C1 segment of cervical spinal cord (tissue), 14 donors: ENCODE measurements at places on chromosomes 1 and 21.

DNA sequence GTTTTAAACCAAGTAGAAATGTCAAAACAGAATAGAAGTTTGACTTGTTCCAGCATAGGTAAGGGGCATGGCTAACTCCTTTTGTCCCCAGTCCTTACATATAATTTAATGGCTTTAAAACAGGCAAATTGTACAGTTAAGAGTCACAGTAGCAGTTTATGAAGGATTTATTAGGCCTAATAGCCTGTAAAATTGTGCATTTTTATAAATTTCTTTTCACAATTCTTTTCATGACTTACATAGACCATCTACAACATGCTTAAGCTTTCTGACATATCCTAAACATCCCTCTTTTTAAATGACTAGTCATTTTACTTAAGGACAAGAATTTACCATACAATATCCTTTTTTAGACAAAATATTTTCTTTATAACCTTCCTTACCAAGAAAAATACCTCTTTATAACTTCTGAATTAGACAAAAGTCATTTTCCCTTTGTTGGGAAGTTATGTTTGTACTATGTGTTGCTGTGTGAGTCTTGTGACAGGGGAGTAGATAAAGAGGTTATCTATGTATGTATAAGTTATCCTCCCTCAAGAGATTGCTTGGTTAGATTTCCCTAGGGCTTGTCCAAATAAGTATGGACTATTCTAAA is 34.5 kb upstream of the SLC5A9 start:
- no peak for DNase-seq

- DNase-seq: no peak
Observed at GRCh38 chr1:23466423-23466989, 17.5 kb downstream of the ASAP3 start.

DNA sequence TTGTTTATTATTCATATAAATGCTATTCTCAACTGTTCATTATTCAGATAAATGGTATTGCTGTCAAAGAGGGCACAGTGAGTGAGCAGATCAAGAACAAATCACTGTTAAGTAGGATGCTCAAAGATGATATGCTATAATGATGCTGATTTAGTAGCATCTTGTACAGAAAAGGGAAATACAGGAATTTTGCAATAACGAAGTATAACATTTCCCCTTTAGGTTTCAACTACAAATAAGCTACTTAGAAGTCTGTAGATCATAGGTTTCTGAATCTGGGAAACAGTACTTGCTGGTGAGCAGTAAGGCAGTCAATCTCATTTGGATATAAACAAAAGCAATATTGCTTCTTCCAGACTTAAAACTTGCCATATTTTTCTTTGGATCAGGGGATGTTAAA is 27.3 kb upstream of the RCOR3 start:
- DNase-seq: no peak

DNA sequence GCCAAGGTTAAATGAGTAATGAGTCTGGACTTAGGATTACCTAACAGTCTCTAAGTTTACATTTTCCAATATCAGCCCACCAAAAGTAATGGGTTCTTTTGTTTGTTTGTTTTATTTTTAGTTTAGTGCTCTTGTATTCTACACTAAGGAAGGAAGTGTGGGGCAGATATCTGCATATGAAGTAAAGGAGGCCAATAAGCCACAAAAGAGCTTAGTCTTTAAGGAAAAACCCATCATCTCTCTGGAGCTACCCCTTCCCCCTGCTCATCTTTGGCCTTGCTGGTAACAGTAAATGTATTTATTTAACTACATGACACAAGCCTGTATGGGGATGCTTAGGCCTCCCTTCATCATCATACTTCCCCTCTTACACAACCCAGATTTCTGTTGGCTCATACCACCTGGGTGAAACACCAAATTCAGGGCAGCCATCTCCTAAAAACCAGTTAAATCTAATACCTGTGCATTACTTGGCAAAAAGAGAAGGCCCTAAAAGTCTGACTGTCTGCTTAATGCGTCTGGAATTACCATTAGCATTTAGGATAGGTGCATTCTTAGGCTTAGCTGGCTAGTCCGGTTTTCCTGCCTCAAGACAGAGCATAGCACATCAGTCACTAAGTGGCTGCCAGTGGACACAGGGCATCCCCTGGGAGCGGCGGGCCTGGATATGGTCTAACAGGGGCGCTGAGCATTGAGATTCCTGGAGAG is 96.8 kb upstream of the ADGRL2 start:
- no peak for DNase-seq

- DNase-seq: no peak
Observed at GRCh38 chr1:57741521-57741920, 317.7 kb upstream of the DAB1 start.

DNA sequence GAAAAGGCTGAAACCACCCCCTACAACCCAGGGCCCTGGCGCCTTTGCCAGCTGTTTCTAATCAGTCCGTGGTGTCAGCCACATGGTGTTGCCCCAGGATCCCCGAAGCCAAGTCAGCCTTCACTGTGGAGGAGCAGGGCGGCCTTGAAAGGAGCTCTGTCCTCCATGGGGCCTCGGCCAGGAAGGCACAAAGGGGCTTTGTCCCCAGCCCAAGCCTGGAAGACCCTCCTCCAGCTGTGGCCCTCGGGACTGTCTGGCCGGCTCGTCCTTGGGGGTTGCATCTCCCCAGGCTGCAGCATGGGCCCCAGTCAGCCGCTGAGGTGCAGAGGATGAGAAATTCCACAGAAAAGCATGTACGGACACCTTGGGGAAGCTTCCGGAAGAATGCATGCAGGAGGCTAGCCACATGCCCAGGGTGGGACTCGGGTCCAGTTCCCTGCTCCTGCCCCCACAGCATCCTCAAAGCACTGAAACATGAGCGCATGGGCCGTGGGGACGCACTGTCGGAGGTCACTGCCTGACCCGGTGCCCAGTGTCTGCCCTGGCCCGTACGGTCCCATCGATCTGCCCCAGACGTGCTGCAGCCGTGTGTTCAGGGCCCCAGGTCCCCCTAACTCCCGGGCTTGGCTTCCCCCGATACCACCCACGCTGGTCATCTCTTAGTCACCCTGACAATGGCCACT is 38.6 kb upstream of the POFUT2 start:
- DNase-seq: no peak

- no peak for DNase-seq
Observed at GRCh38 chr1:77783141-77783540, 3.7 kb downstream of the MIGA1 start.

- no peak for DNase-seq
Observed at GRCh38 chr1:14136152-14136763, 436.3 kb downstream of the PRDM2 start.

GRCh38 chr21:45064618-45065399 is 9.6 kb upstream of the ADARB1 start:
- no peak for DNase-seq

- DNase-seq: no peak
Observed at GRCh38 chr1:40153073-40153770, 8.0 kb upstream of the RLF start.

- no peak for DNase-seq
Observed at GRCh38 chr1:219045246-219045645, 128.4 kb upstream of the LYPLAL1 start.

DNA sequence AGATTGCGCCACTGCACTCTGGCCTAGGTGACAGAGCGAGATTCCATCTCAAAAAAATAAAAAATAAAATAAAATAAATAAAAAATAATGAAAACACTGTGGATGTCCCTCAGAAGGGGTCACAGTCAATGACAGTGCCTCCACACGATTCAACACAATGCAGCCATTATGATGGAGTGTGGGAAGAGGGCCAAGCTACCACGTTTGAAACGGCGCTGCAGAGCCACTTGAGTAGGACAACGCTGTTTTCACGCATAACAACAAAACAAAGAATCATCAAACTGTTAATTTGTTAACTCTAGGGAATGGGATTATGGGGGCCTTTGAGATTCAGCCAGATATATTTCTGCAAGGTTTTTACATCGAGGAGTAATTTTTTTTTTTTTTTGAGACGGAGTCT is 36.5 kb downstream of the NKAIN1 start:
- DNase-seq: peak; percentile 21

DNA sequence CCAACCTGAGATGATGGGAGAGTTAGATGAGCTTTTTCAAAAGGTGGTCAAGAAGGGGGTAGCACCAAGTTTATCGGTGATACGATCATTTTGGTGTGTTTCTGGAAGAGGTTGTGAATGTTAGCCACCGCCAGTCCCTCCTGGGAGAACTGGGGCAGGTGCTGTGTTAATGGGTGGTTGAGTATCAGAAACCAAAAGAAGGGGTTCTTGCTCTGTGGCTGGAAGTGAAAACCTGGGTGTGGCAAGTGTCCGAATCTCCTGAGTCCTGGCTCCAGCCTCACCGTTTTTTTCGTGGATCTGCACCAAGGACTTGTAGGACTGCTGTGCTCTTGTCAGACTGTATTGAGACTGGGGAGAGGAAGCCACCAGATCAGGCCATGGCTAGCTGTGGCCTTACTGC is 7.8 kb downstream of the UBE2Q1 start:
- DNase-seq: no peak

GRCh38 chr1:119783354-119784185 is 14.9 kb upstream of the HMGCS2 start:
- DNase-seq: no peak

GRCh38 chr1:235913311-235913710 is 46.6 kb upstream of the LYST start:
- no peak for DNase-seq

GRCh38 chr1:30028283-30028682 is 695.1 kb downstream of the MATN1 start:
- DNase-seq: no peak
